Jurkat, Clone E6-1 (cell line): ENCODE measurements at places on chromosomes 6 and 20.

GRCh38 chr6:116763906-116764628 lies 1.5 kb downstream of the FAM162B start:
- DNase-seq = no peak

DNA sequence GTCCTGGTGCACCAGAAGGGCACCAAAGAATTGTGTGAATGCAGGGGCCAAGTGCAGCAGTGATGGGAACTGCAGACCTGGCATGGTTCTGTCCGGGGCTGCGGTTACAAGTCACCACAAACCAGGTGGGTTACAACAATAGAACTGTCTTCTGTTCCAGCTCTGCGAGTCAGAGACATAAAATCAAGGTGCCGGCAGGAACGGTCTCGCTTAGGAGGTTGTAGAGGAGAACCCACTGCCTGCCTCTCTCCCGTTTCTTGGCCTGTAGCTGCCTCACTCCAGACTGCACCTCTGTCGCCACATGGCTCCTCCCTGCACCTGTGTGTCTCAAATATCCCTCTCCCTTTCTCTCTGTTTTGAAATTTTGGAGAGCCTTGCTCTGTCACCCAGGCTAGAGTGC lies 143.3 kb downstream of the TAF4 start:
- no peak for DNase-seq

- peak; percentile 33 for DNase-seq
Measured at GRCh38 chr6:90502866-90503407, 83.9 kb downstream of the MAP3K7 start.

DNA sequence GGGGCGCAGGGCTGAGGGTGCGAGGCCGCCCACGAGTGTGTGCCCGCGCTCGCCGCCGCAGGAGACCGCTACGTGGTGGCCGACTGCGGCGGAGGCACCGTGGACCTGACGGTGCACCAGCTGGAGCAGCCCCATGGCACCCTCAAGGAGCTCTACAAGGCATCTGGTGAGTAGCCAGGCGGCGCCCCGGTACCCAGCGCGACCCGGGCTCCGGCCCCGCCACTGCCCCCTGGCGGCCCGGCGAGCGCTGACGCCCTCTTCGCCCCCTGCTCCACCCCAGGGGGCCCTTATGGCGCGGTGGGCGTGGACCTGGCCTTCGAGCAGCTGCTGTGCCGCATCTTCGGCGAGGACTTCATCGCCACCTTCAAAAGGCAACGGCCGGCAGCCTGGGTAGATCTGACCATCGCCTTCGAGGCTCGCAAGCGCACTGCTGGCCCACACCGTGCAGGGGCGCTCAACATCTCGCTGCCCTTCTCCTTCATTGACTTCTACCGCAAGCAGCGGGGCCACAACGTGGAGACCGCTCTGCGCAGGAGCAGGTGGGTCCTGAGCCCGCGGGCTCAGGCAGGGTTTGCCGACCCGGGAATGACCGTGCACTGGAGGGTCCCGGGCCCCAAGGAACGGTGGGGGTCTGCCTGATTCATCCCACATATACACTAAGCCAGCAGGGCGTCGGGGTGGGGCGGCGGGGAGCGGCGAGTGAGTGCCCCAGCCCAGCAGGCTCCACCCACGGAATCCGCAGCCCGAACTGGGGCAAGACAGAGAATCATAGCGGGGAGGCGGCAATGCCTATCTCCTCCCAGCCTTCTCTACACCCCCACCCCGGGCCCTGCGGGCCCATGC lies 17.4 kb downstream of the HSPA12B start:
- DNase-seq = no peak

GRCh38 chr20:32358632-32358882 lies 426 bp downstream of the ASXL1 start:
- no peak for DNase-seq
